Mesenchymal stem cell (in vitro differentiated cells and primary cell): ENCODE measurements at places on chromosomes 7 and 10.

DNA sequence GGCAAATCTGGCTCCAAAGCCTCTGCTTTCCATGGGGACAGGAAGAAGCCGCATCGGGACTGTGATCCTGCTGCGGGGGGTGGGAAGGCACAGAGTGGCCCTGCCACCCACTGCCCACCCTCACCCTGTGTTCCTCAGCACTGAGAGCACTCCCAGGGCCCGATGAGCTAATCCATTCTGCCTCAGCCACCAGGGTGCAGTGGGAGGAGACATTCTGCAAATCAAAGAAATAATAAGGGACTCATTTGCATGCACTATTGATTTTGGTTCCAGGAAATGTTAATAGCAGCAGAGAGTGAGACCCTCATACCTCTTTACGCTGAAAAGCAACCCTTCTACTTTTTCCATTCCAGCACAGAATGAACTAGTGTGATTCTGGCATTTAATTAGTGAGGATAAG is 572.8 kb downstream of the INHBA start:
- no peak for DNase-seq

DNA sequence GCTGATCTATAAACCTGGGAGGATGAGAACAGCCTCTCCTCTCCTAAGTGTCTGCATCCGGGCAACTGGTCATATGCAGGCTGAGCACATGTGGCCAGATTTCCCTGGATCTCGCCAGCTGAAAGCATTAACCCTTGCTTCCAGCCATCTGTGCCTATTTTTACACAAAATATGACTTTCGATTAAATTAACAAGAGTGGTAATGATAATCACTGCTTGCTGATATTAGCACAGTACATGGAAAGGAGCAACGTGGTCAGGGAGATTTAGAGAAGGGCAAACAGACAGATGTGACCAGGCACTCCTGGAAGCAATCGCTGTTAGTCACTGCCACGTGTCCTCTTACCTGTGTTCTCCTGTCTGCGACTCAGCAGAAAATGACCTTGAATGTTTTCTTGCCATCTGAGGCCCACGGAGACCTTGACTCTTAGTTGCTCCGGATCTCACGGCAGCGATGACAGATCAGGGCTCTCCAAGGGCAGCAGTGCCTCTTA is 59.5 kb upstream of the NPTX2 start:
- no peak for DNase-seq

DNA sequence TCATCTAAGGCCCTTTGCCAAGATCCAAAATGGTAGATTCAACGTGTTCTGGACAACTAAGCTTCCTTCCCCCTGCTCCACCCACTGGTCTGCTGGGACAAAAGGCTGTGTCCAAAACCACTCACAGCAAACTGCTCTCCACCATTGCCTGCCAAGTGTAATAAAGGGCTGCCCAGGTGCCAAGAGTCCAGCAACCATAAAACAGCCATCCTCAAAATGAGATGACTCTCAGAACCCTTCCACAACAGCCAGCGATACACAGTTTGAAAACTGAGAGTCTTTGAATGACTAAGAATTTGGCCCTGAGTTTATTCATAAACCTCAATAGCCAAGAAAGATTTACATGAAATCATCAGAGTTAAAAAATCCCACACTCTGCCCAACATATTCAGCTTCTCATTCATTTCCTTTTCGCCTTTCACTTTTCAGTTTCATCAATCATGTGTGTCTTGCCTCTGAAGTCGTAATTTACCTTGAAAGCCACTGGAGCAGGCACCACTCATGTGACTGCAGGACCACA is 658.1 kb upstream of the MGMT start:
- no peak for DNase-seq

- DNase-seq, result no peak
Observed at GRCh38 chr10:71640607-71641006, 79.0 kb downstream of the C10orf105 start.

GRCh38 chr10:4541292-4541691 is 284.7 kb upstream of the AKR1E2 start:
- DNase-seq, result peak; percentile 89

GRCh38 chr7:132257253-132257652 is 319.0 kb downstream of the PLXNA4 start:
- DNase-seq, result no peak

DNA sequence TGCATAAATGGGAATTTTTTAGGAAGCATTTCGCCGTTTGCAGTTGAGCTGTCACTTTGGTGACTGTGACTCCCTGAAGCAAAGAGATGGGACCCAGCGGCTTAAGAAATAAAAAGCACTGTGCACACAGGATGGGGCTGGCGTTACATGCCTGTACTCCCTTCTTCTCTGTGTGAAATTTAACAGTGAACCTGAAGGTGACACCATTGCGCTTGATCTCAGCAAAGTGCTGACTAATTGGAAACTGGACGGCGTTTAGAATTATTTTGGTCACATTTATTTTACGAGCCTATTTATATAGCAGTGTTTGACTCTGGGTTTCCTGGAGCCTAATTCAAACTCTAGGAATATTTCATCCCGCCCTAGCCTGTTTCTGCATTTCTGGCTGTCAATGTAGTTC is 146.2 kb downstream of the PAXIP1 start:
- no peak for DNase-seq

DNA sequence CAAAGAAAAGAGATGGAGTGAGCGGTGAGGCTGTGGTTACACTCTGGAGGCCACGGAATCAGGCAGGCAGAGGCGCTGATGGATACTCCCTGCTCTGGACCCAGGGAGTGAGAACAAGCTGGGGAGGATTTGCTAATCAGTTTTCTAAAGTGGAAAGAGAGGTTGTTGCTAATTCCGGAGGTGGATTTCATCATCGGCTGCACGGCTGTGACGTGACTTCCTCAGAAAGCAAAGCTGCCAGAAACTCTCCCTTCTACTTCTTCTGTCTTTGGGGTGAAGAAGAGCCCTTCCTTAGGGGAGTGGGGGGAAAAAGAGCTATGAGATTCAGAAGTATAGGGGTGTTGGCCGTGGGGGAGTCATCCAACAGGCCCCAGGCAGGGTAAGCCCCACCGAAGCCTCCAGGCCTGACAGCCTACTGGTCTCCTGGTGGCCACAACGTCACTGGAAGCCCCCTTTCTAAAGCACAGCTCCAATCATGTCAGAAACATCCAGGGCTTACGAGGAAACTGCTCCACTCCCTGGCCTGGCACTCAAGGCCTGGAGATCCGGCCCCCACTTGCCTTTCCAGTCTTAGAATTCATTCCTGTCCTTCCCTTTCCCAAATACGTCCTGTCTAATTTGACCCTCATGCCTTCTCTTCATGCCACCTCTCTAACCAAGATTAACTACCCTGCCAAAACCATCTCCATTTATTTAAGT is 114.5 kb downstream of the HIP1 start:
- peak; percentile 89 for DNase-seq

DNA sequence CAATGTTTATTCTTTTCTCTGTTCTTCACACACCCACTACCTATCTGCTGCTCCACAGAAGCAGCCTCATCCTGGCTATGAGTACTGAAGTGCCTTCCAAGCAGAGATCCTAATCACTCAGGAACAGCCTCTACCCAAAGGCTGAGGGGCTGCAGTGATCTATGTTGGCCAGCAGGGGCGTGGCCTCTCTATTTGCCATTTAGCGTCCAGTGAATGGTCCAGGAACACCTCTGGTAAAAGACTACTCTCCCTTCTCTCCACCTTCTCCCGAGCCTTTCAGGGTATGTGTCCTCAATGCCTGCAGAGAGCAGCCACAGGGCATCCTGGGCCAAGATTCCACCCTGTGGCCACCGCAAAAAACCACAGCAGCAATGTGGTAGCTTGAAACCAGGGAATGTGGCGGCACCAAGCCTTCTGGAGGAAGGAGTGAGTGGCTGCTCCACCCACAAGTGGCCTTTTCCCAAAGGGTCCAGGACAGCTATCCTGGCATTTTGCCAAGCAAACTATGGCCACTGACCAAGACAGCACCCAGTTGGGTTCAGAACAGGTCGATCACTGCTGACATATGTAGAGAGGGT is 70.9 kb downstream of the SYPL1 start:
- DNase-seq, result peak; percentile 59

GRCh38 chr10:11687779-11688447 is 54.3 kb upstream of the ECHDC3 start:
- DNase-seq, result no peak

GRCh38 chr7:129163875-129164544 is 19.5 kb downstream of the TSPAN33 start:
- peak; percentile 66 for DNase-seq

GRCh38 chr7:51140199-51141164 is 176.1 kb downstream of the COBL start:
- DNase-seq, result no peak

DNA sequence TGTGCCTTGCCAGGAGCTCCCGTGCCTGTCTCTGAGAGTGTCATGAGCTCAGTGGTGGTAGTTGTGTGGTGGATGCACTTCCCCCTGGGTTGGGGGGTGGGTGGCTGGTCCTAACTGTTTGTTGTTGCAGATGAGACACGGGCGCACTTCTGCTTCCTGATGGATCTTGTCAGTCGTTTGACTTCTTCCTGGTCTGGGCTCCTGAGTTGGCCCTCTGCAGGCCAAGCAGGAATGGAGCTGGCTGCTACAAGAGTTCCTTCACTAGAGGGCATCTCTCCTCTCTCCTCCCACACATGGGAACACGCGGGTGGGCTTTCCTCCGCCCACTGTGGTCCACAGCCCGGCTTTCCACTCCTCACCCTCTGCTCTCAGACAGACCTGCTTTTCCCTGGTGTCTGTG is 82.0 kb downstream of the BMS1 start:
- peak; percentile 21 for DNase-seq

GRCh38 chr7:27900006-27900405 is 160.0 kb downstream of the TAX1BP1 start:
- DNase-seq, result no peak

DNA sequence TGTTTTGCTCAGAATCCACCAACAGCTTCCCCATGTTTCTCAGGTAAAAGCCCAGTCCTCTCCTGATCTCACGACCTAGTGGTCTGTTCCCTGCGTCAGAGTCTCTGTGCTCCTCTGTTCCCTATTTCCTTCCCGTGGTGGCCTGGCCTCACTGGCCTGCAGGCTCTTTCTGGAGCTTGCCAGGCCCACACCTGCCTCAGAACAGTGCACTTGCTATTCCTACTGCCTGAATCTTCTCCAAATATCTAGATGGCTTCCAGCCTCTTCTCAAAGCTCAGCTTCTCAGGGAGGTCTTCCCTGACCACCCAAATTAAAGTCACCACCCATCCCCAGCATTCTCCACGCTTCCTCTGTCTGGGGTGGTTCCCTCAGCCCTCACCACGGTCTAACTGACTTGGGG is 165.3 kb downstream of the USP6NL start:
- no peak for DNase-seq

GRCh38 chr7:112669306-112669705 is 120.9 kb downstream of the TMEM168 start:
- no peak for DNase-seq

DNA sequence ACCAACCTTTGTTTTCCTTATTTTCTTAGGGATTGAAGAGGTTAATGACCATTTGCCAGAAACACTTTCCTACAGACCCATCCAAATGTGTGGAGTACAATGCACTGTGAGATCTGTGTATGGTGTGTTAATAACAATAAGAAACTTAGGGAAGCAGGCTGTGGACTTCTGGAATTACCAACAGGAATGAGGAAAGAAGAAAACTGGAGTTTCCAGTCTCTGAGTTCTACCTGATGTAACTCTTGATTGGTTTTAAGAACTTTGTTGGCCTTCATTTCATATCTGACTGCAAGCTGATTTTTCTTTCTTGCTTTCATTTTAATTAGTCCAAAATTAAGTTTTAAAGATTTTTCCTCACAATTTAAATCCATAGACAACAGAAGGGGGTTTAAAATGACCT is 43.5 kb downstream of the PRPF18 start:
- no peak for DNase-seq

DNA sequence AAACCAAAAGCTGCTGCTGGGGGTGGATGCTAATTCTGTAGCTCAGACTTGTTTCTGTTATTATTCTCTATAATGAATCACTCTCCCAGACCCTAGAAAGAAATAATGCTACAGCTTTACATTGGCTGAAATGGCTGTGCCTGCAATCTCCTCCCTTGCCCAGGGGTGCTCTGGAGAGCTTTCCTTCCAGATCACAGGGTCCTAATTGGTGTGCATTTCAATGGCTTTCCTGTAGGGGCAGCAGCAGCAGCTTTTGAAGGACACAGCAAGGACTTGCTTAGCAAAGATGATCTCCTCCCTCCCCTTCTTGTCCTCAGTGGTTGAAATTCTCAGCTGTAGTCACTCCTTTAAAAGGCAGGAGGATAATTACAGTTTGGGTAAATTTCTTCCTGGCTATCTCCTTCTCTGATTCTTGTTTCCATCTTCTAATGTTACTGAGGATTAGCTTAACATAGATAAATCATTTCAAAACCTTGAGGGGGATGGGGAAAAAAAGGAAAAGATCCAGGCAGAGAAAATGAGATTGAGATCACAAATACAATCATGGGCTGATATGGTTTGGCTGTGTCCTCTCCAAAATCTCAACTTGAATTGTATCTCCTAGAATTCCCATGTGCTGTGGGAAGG is 120.2 kb upstream of the CTTNBP2 start:
- peak; percentile 57 for DNase-seq
